ENCODE measurements at places on chromosomes 6 and 20. TPM values are rescaled to one million over a fixed set of nuclear protein-coding genes. Genes with fewer than 3 reads are reported as not detected.

PRSS16 gene
- not detected for polyA plus RNA-seq

FAM110A gene
- polyA plus RNA-seq, result 24.3 TPM

CASS4 gene
- polyA plus RNA-seq, result 6.9 TPM

OPRM1 gene
- not detected for polyA plus RNA-seq

SMIM26 gene
- 76.0 TPM for polyA plus RNA-seq

CFB gene
- polyA plus RNA-seq, result 1.7 TPM

CCR6 gene
- polyA plus RNA-seq, result not detected

OPRL1 gene
- polyA plus RNA-seq, result 1.1 TPM

PHACTR3 gene
- 5.0 TPM for polyA plus RNA-seq

NFATC2 gene
- polyA plus RNA-seq, result 4.5 TPM

CDH4 gene
- 1.0 TPM for polyA plus RNA-seq

LTV1 gene
- polyA plus RNA-seq, result 34.6 TPM

Measured in hindlimb muscle (tissue), 1 donor.